ENCODE measurements at places on chromosomes 4 and X. TPM values are rescaled to one million over a fixed set of nuclear protein-coding genes. Genes with fewer than 3 reads are reported as not detected.

DNA sequence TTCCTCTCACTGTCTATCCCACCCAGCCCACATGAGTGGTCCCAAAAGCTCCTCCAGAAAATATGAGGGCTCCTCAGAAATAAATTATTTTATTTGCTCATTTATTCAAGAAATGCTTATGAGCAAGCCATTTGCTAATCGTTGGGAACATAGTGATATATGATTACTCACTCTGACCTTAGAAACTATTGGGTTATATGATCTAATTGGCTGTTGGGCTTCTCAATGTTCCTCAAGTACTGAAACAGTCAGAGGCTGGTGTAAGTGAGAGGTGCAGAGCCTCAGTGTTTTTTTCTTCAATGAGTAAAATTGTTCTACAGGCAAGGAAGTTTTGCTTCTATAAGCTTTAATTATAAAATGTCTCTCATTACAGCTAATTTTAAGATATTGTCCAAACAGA, 893.8 kb upstream of the INTU start:
- H3K27ac ChIP-seq, result no peak overlapping the region
- no peaks in the 10 kb centered on the region for H3K36me3 ChIP-seq
- no peak overlapping the region for H3K4me3 ChIP-seq

DNA sequence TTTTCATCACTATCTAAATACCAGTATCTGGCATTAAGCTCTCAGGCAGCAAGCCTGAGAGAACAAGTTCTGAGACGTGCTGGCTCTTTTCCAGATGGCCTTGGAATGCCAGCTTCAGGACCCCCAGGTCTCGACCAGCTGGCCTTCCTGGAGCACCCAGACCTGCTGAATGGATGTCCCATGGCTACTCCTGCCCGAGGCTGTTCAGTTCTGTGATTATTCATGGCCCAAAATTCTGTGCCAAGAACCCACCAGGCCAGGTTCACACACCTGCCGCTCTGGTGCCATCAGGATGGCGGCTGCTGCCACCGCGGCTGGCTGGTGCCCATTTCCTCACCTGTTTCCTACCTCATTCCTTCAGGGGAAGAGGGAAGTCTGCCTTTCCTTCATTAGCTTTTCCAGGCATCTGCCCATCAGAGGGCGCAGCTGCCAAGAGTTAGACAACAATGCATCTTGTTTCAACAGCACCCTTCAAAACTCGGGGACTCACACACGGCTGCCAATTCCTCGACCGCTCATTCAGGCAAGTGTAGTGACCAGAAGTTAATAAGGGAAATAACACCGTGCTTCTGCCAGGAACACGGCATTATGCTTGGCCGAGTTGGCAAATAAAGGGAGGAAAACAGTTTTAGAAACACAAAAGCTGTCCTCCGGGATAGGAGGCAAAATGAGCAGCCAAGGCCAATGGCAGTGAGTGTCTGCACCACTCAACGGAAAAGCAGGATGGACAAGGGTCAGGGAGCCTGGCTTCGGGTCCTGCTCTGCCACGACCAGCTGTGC, 173.8 kb downstream of the NSUN7 start:
- H3K27me3 ChIP-seq, result no peaks in the 10 kb centered on the region
- no peak overlapping the region for H3K4me3 ChIP-seq
- peaks cover 5% of the 10 kb centered on the region for H3K4me1 ChIP-seq
- peaks cover 7% of the 10 kb centered on the region for H3K36me3 ChIP-seq

DNA sequence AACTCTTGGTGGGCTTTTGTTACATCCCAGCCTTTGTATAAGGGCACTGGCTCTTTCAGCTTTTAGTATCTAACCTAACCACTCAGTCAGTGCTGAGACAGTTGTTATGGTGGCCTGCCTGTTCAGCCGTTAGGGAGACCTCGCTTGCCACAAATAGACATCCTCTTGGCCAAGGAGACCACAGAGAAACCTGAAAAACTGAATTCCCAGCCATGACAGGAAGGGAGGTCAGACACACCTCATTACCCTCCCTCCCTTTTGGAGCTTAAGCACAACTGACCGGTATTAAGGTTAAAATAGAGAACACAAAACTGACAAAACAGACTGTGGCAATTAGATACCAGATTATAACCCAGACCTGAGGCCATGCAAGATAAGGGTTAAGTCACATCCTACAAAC, 1639.3 kb downstream of the RPA4 start:
- H3K27ac ChIP-seq, result no peak overlapping the region
- no peaks in the 10 kb centered on the region for H3K36me3 ChIP-seq
- no peak overlapping the region for H3K4me3 ChIP-seq
- no peaks in the 10 kb centered on the region for H3K27me3 ChIP-seq
- no peaks in the 10 kb centered on the region for H3K4me1 ChIP-seq
- no peak for DNase-seq

GRCh38 chrX:71870208-71871098, 40.2 kb upstream of the NHSL2 start:
- H3K4me3 ChIP-seq, result no peak overlapping the region
- no peak for DNase-seq
- no peak overlapping the region for H3K27ac ChIP-seq
- no peaks in the 10 kb centered on the region for H3K36me3 ChIP-seq
- no peaks in the 10 kb centered on the region for H3K4me1 ChIP-seq

- H3K36me3 ChIP-seq, result no peaks in the 10 kb centered on the region
- H3K27me3 ChIP-seq, result no peaks in the 10 kb centered on the region
- H3K4me3 ChIP-seq, result no peak overlapping the region
Observed at GRCh38 chrX:137654481-137654880, 88.6 kb downstream of the ZIC3 start.

DNA sequence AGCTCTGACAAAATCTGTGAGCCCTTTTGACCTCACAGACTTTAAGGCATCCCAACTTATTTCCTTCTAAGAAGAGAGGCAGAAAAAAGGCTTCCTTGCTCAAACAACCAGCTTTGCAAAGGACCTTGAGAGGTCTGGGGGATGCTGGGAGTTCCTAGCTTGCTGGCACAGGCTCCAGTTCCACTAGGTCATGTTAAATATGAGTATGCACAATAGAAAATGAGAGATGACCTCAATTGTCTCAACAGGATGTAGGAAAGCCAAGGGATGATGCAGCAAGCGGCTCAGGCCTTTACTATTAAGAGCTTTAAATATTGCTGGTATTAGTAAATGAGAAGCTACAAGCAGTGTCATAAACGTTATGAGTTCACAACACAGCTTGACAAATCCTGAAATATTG, 13.3 kb upstream of the ZNF827 start:
- H3K4me3 ChIP-seq, result no peak overlapping the region
- H3K27ac ChIP-seq, result no peak overlapping the region
- H3K36me3 ChIP-seq, result no peaks in the 10 kb centered on the region
- DNase-seq, result no peak
- H3K27me3 ChIP-seq, result no peaks in the 10 kb centered on the region

DNA sequence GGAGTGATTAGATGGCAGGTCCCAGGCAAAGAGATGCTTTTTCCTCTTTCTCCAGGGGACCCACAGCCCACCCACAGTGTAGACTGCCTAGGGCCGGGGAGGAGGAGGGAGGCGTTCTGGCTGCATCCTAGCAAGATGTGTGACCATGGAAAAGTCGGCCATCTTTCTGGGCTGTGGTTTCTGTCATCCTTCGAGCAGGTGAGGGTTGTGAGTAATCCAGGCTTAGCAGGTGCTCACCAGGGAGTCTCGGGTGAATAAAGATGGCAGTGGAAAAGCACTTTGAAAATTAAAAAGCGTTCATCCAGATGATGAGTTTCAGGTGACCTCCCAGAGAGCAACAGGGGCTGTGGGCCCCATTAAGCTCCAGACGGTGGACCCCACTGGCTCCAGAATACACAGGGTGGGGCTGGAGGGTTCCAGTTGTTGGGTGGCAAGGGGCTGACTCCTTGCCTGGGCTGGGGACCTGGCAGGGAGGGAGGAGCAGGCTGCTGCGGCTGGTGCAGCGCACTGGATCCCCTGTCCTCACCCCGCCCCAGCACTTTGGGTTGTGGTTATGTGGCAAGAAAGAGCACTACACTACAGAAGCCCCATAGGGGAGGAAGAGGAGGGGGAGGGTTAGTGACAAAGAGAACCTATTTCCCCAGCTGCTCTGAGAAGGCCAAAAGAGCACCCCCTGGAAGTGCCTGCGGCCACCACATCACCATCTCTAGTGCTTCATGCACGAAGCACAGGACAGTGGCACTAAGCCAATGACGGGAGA, 23.7 kb downstream of the ELF4 start:
- H3K27me3 ChIP-seq, result no peaks in the 10 kb centered on the region
- peaks cover 5% of the 10 kb centered on the region for H3K36me3 ChIP-seq
- DNase-seq, result no peak
- H3K27ac ChIP-seq, result no peak overlapping the region
- no peaks in the 10 kb centered on the region for H3K4me1 ChIP-seq
- H3K4me3 ChIP-seq, result no peak overlapping the region

DNA sequence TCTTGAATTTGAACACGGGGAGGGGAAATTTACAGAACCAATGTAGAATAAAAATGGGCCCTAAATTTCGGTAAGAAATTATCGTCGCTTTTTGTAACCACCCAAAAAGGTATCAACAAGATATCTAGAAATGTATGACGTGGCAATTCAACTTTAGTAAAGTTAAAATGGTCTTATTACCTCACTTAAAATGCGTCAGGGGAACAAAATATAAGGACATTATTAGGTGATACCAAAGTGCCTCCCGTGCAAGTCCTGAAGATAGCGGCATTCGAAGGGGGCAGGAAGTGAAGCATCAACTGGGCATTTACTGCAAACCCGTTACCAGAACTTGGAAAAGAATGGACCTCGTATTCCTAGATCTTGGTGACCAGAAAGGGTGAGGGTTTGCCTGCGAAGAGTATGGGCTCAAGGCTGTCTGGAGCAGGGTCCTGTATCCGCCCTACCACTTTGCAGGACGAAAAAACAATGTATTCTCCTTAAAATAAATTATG, 980 bp downstream of the AP1S2 start:
- H3K36me3 ChIP-seq, result no peaks in the 10 kb centered on the region
- peaks cover 14% of the 10 kb centered on the region for H3K4me1 ChIP-seq
- H3K27ac ChIP-seq, result no peak overlapping the region
- peaks cover 11% of the 10 kb centered on the region for H3K27me3 ChIP-seq
- H3K4me3 ChIP-seq, result peak overlapping the region; percentile 84
- no peak for DNase-seq

GRCh38 chr4:123359449-123360315, 36.9 kb upstream of the SPRY1 start:
- DNase-seq, result no peak
- peaks cover 5% of the 10 kb centered on the region for H3K4me1 ChIP-seq
- H3K4me3 ChIP-seq, result no peak overlapping the region
- H3K27ac ChIP-seq, result no peak overlapping the region

MAGEA2B gene
- not detected for polyA plus RNA-seq

UFSP2 gene
- polyA plus RNA-seq, result 24.7 TPM

REELD1 gene
- polyA plus RNA-seq, result not detected

SMIM10 gene
- polyA plus RNA-seq, result 0.04 TPM

DTHD1 gene
- not detected for polyA plus RNA-seq

YY2 gene
- 0.86 TPM for polyA plus RNA-seq

CYTL1 gene
- polyA plus RNA-seq, result 0.30 TPM

MAGEB2 gene
- polyA plus RNA-seq, result not detected

Measured in keratinocyte (primary cell).